ENCODE measurements at places on chromosomes 3 and 15.

GRCh38 chr3:31495971-31496665 lies 36.6 kb upstream of the STT3B start:
- DNase-seq, result no peak

- DNase-seq, result no peak
Measured at GRCh38 chr3:62361261-62361660, 12.1 kb downstream of the FEZF2 start.

DNA sequence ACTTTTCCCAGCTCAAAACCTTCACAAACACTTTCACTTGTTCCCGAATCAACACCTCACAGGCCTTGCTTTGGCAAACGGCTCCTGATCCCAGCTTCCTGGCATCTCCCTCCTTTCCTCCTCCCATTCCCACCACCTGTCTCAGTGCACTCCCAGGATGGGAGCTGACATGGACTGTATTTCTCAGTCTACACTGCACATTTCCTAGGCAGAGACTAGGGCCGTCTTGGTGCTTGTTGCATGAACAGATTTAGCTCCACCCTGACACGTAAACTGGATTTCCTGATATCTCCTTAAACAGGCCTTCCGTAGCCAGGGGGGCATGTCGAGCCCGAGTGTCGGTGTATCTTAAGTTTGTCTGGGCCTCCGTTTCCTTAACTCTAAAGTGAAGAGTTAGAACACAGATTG lies 790 bp upstream of the WHAMM start:
- DNase-seq, result no peak

DNA sequence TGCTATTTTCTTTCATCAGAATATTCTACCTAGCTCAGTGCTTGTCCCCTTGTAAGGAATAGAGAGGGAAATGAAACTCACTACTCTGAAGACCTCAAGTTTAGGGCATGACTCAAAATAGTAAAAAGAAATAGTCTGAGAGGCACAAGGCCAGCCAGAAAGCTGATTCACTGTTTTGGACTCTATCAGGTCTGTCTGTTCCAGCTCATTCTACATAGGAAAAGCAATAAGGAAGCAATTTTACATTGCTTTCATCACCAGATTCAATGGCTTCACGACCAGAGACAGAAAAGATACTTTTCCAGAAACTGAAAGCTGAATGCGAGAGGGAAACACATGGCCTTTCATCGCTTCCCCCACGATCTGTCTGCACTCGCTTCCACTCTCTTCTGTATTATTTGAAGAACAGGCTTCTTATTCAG lies 276.0 kb downstream of the GBE1 start:
- DNase-seq, result no peak

DNA sequence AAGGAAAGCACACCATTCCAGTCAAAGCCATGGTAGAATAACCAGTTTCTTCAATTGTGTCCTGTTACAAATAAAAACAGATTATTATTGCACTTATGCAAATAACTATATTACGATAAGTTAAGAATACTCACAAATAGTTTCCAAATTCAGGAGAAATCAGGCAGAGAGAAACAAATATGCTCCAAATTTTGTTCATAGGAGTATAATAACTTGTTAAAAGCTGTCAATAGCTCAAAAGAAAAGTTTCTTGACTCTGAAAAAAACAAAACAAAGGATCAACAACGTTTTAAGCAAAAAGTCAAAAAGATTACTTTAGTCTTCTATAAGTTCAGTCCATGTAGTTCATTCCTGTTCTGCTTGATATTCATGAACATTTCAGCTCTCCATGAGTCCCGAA lies 59.7 kb upstream of the BDH1 start:
- DNase-seq, result no peak

- DNase-seq, result peak; percentile 78
Measured at GRCh38 chr15:84878504-84878903, 6.0 kb upstream of the SLC28A1 start.

GRCh38 chr3:138479438-138479863 lies 45.0 kb downstream of the ESYT3 start:
- DNase-seq, result peak; percentile 41
